ENCODE measurements at places on chromosomes 3 and 15.

GRCh38 chr3:15557511-15557946 is 36.0 kb upstream of the COLQ start:
- DNase-seq = peak; percentile 62

- no peak for DNase-seq
These were observed 22.9 kb upstream of the UTS2B start for GRCh38 chr3:191353022-191353777.

- DNase-seq = no peak
These were observed at the start of gene ILDR1 for GRCh38 chr3:122021811-122022401. ILDR1 (minus strand) TSS chr3:122022247; CDS start chr3:122022077, 170 bp downstream.

GRCh38 chr3:157861076-157861765 is 245.0 kb downstream of the SHOX2 start:
- no peak for DNase-seq

DNA sequence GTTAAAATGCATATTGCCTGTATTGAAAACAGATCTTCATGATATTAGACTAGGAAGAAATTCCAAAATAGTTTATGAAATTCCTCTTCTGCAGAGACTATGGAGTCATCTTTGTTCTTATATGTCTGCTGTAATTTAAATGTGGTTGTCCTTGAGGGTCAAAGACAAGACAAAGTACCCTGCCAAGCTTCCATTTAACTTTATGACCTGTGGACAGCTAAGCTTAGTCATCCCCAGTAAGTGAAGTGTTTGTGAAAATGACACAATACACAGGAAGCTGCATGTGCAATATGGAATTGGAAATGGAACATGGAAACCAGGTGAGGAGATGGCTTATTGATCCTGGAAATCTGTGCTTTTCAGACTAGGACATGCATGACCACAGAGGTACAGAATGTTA is 68.5 kb upstream of the GBE1 start:
- no peak for DNase-seq

- DNase-seq = no peak
These were observed 169.0 kb upstream of the TSC22D2 start for GRCh38 chr3:150238995-150239619.

DNA sequence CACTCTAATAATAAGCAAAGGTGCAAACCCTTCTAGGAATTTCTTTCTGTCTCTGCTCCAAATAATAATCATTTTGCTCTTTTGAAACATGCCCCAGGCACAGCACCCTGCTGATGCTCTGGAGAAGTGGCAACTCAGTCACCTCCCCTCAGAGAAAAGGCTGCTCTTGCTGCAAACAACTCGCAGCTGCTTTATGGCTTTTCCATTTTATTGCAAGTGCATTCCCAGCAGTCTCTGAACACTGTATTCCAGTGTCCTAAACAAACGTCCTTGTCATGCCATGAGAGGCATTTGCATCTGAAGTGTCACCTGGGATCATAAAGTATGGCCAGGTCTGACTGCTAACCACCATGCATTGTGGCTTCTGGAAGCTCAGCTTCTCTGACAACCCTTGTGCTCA is 358.1 kb upstream of the TRIM42 start:
- DNase-seq = no peak

GRCh38 chr15:68188647-68189046 is 16.5 kb downstream of the CALML4 start:
- DNase-seq = no peak

- DNase-seq = no peak
These were observed 264.9 kb downstream of the EBLN2 start for GRCh38 chr3:73326396-73326795.

DNA sequence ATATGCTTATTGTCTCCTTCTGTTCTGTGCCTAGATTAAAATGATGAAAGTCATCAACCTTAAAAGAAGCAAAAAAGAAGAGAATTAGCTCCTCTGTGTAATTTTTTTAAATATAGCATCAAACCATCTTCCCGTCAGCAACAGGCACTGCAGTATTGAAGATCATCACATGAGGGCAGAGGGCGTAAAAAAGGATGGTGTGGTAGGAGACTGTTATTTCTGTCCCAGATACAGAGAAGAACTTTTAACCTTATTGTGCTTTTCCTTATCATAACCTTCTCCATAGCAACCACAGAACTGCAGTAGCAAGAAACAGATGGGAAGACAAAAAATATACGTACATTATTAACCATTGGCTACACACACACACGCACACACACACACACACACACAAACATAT is 88.8 kb downstream of the IGSF11 start:
- no peak for DNase-seq

- DNase-seq = no peak
These were observed 25.0 kb upstream of the TEX264 start for GRCh38 chr3:51646091-51646490.

GRCh38 chr3:178170698-178171535 is 365.3 kb upstream of the KCNMB2 start:
- DNase-seq = no peak

DNA sequence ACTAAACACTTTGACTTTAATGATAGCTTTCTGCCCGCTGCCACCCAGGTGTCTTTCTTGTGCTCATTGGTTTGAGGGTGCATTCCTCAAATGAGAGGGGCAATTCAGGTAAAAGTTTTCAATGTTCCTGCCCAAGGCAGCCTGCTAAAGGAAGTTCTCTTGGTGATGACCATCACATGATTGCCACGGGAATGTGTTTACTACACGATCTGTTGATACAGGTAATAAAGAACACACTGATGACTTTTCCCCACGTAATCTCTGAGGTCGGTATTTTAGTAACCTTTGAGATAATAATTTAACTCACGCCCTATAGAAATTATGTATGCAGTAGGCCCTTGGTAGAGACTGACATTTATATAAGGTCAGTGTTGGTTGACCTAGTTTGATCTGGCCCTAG is 39.3 kb downstream of the FNDC3B start:
- no peak for DNase-seq

- DNase-seq = no peak
These were observed 37.5 kb upstream of the MYZAP start for GRCh38 chr15:57554063-57554811.

- no peak for DNase-seq
These were observed 82.4 kb upstream of the PRR23C start for GRCh38 chr3:139127101-139127500.

GRCh38 chr3:196721097-196721496 is 8.9 kb downstream of the PIGX start:
- no peak for DNase-seq

DNA sequence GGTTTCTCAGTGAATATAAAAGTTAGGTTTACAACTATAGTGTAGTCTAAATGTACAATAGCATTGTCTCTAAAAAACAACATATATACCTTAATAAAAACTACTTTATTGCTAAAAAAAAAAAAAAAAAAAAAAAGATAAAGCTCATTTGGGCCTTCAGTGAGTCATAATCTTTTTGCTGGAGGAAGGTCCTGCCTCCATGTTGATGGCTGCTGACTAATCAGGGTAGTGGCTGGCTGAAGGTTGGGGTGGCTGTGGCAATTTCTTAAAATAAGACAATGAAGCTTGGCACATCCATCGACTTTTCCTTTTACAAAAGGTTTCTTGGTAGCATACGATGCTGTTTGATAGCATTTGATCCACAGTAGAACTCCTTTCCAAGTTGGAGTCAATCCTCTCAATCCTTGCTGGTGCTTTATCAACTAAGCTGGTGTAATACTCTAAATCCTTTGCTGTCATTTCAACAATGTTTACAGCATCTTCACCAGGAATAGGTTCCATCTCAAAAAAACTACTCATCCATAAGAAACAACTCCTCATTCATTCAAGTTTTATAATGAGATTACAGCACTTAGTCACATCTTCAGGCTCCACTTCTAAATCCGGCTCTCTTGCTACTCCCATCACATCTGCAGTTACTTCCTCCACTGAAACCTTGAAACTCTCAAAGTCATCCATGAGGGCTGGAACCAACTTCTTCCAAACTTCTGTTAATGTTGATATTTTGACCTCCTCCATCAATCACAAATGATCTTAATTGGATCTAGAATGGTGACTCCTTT is 13.3 kb downstream of the ZNF280D start:
- DNase-seq = no peak

DNA sequence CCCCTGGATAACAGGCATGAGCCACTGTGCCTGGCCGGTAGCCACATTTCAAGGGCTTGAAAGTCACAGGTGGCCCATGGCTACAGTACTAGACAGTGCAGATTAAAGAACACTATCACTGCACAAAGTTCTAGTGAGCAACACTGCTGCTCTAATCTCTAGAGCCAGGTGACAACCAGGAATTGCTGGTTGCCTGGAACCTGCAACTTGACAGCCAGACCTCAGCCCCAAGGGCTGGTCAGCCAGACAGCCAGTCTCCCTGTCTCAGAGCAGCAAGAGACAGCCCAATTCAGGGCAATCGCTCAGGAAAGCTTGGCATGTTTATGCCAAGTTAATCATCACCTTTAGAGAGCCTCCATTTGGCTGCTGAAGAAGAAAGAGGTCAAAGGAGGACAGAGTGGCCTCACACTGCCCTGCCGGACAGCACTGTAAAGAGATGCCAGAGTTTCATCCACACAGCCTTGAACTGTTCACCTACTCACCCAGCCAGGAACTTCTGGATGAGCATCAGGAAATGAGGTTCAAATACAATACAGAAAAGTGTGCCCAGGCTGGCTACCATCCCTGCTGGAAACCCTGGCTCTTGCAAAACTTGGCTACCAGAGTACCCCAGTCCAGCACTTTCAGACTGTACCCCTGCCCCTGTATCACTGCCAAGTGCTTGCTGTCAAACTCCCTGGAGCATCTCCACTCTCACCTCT is 6.0 kb downstream of the CCDC12 start:
- no peak for DNase-seq

GRCh38 chr15:56215769-56216168 is 27.9 kb downstream of the RFX7 start:
- DNase-seq = no peak

GRCh38 chr3:153169793-153170383 is 7.9 kb downstream of the RAP2B start:
- no peak for DNase-seq

DNA sequence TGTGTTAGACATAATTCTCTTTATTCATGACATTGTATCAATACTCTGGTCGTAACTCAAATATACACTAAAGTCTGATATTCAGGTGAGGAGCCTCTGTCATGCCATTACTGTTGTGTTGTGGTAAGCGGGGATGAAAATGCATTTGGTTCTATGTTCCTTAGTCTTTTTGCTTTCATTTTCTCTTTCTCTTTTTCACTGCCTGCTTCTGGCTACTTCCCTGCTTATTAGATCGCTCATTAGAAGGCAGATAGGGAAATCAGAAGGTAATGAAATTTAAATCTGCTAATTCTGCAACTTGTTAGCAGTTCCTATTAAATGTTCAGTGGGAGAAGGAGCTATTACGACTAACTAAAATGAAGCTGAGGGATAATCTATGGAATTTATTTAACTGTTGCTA is 345.0 kb downstream of the GRM7 start:
- no peak for DNase-seq

DNA sequence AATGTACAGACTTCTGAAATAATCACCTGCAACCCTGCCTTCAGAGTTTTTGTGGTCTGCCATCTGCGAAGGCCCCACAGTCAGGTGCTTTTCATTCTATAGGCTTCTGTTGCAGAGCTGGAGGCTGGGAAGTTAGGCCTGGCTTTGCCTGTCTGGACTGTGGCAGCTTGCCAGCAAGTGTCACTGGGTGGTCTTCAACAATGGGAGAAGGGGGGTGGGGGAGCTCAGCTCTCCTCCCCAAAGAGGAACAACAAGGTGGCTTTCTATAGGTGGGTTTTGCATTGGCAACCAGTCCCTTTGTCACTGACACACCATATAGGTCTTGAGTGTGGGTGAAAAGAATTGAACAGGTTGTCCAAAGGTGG is 7.3 kb downstream of the BOC start:
- DNase-seq = no peak

- DNase-seq = no peak
These were observed 35.7 kb upstream of the LCTL start for GRCh38 chr15:66601521-66601920.

- DNase-seq = no peak
These were observed 41.9 kb downstream of the LIPC start for GRCh38 chr15:58473724-58474123.

DNA sequence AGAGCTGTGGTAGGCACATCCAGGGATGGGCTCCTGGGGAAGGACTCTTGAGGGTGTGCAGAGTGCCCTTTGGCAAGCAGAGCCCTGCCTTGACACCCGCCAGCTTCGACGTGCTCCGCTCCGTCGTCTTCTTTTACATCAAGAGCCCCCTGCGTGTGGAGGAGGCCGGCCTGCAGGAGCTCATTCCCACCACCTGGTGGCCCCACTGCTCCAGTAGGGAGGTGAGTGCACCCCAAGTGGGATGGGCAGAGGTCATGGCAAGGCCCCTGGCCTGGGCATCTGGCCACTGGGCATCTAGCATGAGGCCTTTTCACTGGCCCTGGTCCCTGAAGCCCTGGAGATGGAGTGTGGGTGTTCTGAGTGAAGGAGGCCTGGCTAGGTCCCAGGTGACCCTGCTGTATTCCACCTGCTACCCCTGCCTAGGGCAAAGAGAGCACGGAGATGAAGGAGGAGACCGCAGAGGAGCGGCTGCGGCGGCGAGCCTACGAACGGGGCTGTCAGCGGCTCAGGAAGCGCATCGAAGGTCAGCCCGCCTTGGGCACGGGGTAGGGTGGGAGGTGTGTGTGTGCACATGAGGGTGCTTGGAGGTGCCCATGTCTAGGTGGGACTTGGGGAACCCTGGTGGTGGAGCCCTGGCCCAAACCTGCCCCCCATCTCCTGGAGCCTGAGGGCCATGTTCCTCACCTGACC is 12.2 kb downstream of the RNF123 start:
- DNase-seq = no peak

DNA sequence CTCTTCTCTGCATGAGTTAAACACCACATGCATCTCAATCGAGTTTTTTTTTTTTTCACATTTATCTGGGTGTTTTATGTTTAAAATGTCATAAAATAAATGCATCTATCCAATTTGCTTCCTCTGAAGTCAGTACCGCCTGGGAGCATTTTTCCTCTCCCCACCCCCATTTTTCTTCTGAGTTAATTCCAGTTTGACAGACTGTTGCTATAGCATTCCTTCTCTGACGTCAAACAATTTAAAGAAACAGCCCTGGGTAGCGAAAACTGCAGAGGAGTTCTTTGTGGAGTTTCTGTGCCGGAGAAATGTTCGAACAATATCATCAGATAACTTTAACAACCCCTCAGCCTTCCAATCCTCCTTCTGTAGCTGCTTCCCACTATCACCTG is 900 bp upstream of the GNB4 start:
- DNase-seq = no peak

DNA sequence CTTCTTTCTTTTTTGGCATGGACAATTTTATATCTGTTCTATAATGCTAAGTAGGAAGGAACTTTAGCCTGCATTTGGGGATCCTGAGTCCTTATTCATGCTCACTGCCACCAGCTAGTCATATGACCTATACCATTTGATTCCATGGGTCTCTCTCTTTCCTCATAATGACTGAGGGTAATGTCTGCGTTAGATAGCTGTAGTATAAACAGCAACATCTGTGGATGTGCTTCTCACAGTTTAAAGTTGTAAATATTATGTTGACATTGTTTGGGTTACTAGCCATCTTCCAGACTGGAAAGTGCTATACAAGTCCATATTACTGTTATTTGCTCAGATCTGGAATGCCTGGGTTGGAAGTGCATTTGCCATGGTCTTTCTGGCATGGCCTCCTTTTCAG is 274.9 kb upstream of the SEMA6D start:
- DNase-seq = no peak

All from naive thymus-derived CD4-positive, alpha-beta T cell (primary cell).